ENCODE measurements at places on chromosomes 5 and 9.

- DNase-seq, result no peak
Measured at GRCh38 chr9:34568133-34568532, 21.4 kb downstream of the CNTFR start.

GRCh38 chr5:161790926-161791325 lies 57.0 kb upstream of the GABRA1 start:
- no peak for DNase-seq

DNA sequence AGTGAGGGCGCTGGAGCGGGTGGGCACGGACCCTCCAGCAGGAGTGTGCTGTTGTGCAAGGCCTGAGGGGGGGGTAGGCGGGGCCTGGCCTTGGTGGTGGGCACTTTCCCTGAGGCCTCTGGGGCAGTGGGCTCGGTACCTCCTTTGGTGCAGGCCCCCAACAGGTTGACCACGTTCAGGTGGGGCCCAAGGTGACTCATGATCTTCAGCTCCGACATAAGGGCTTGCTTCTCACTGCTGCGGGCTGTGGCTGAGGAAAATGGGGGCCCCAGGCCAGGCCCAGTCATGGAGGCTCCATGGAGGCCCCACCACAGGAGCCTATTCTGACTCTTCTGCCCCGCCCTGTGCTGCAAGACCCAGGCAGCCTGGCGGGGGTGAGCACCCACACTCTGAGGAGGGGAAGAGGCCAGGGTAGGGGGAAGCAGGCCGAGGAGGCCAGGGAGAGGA lies 31.5 kb downstream of the PDGFRB start:
- no peak for DNase-seq

DNA sequence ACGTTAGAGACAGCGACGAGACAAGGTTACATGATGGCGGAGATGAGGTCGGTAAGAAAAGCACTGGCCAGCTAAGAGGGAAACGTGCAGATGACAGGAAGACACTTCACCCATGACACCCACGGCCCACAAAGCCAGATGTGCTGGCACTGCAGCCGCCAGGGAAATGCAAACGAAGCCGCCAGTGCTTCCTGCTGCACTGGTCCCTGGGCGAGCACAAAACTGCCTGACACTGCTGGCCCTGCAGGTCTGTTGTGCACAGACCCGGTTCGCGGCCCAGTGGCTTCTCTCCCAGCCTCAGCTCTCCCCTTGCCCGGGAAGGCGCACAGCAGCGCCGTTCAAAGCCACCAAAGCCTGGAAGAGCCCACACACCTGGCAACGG lies 20.3 kb downstream of the QSOX2 start:
- peak; percentile 72 for DNase-seq

DNA sequence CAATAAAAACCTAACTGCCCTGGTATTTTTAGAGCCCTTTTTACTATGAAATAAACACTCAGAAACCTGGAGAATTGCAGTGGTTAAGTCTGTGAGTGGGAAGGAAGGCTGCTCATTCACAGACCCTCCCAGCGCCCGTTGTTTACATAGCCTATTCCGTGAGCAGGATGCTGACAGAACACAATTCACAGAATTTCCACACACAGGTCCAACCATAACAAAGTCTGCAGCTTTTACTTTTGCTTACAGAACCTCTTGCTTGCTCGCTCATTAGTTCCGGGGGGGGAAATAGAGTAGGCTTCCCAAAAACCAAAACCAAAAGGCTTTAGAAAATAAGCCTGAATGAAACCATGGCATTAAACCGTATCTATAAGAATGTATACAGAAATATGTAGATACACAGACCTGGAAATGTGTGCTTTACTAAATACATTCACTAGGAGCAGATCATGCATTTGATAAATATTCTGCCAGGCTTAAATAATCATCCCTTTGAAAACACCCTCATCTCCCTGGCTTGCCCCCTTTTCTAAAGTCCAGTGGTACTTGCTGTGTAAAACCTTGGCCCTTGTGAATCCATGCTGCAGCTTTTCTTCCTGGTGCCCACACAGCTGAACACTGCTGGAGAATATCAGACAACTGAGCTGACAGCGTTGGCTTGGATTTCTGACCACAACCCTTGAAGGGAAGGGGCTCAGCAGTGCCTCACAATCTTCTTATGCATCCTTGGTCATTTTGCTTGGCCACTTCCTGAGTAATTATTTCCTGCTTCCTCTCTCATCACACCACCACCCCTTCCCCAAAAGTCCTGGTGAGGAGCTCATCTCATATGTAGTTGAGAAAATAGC lies 128.0 kb downstream of the FANCC start:
- DNase-seq, result peak; percentile 42

GRCh38 chr5:147893820-147894219 lies 12.5 kb downstream of the C5orf46 start:
- DNase-seq, result no peak

DNA sequence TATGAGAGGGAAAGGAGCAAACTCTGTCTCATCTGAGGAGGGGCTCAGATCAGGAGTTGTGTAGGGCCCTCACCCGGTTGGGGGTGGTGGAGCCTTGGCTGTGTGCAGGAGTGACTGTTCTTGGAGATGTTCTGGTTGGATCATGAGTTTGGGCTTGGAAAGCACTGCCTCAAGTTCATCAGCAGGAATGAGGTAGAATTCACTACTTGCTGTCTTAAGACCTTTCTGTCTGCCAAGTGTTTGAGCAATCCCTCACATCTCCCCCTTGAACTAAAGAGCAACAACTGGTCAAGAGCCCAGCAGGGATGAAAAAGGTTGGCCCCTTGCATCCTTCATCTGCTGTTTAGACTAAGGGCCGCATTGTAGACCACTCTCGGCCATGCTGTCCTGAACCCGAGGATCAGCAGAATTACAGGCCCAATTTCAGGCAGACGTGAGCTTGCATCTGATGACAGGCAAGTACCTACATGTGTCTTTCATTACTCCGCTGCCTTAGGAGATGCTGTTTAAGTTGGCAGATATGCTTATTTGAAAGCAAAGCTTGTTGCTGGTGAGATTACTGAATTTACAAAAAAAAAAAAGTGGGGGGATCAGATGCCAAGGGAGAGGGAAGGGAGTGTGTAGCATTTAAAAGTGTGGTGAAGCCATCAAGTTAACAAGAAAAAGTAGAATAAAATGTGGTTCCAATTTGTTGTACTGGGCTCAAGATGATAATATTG lies 36.4 kb downstream of the PIK3R1 start:
- DNase-seq, result no peak

- no peak for DNase-seq
Measured at GRCh38 chr9:71761938-71762353, 6.4 kb downstream of the CEMIP2 start.

DNA sequence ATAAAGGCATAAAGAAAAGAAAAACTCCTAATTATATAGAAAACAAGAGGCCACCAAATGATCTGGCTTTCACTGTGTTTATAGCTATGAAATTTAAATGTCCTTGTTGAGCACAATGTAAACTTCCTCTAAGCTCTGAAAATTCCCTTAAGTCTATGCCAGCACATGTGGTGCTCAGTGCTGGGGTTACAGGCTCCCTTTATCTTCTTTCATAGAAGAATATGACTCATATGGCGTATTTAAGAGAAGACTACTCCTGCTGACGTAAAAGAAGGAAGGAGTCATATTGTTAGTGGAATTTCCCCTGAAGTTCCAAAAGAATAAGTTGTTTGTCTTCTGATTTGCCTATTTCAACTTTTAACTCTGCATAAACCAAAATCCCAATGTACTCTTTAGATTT lies 30.4 kb downstream of the RNF145 start:
- no peak for DNase-seq

DNA sequence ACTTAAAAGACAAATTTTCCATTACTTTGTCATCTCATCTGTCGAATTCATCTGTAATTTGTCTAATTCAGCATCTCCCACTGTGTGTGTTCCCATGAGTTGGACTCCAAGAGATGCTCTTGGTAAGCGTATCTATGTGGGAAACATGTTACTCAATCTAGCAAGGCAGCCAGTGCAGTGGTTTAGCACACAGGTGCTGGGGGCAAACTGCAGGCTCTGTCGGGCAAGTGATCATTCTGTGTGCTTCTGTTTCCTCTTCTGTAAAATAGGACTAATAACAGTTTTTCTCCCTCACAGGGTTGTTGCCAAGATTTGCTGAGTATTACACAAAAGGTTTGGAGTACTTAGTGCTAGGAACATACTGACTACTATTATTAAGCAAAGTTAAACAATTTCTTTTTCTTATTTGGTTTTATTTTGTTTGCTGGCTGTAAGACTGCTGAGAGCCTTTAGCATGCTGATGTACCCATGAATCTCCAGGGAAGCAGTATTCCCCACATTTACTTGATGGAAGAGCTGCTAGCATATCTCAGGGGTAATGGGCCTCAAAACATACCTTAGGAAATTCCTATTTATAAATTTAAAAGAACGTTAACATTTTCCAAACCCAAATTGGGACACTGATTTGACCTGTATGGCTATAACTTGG lies 709 bp upstream of the GAPT start:
- no peak for DNase-seq

- DNase-seq, result no peak
Measured at GRCh38 chr9:89786655-89787054, 181.8 kb downstream of the GADD45G start.

GRCh38 chr5:125050926-125051325 lies 304.5 kb upstream of the ZNF608 start:
- no peak for DNase-seq

DNA sequence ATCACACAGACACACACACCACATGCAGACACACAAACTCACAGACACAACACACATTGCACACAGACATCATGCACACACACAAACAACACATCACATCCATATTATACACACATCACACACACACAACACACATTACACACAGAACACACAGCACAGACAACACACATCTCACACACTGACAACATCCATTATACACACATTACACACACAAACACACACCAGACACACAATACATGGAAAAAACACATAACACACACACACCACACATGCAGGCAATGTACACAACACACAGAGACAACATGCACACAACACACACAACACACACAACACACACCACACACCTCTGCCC lies 4.8 kb upstream of the CCDC187 start:
- DNase-seq, result no peak

DNA sequence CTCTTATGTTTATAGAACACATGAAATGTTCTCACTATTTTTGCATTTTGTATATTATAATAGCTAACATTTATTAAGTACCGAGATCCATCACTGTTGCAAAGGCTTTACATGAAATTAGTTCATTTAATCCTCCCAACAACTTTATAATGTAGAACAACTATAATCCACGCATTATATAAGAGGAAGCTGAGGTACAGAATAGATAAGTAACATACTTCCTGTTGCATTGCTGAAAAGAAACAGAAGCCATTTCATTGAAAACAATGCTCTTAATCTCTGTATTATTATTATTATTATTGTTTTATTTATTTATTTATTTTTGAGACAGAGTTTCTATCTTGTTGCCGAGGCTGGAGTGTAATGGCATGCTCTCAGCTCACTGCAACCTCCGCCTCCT lies 7.9 kb upstream of the INSYN2B start:
- no peak for DNase-seq

- no peak for DNase-seq
Measured at GRCh38 chr9:100577776-100578448, at the start of gene CAVIN4. CAVIN4 (plus strand) TSS chr9:100578079; CDS start chr9:100578144, 65 bp downstream.

DNA sequence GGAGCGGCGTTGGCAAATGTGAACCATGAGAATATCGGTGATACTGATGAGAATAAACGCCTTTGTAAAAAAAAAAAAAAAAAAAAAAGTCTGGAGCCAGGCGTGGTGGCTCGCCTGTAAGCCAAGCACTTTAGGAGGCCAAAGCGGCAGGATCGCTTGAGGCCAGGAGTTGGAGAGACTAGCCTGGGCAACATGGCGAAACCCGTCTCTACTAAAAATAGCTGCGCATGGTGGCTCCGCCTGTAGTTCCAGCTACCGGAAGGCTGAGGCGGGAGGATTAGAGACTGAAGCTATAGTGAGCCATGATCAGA lies 425 bp upstream of the NFX1 start:
- no peak for DNase-seq

DNA sequence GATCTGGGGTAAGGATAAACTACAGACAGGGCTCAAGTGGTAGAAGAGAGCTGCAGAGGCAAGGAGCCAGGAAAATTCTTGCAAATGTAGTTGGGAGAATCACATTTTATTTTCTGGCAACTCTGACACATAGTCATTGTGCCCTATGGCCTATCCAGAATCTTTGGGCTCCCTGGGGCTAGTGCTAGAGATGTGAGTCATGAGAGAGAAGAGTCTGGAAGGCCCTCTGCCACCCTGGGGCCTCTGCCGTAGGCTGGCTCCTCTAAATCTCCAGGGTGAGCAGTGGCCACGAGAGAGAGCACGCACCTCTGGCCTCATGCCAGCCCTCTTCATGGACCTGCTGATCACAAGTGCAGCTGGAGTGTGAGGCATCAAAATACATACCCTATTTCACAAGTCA lies 74.3 kb upstream of the SSBP2 start:
- peak; percentile 54 for DNase-seq

GRCh38 chr9:84759804-84760203 lies 90.3 kb downstream of the NTRK2 start:
- DNase-seq, result no peak

GRCh38 chr5:1933364-1934055 lies 50.8 kb upstream of the IRX4 start:
- DNase-seq, result no peak

GRCh38 chr9:107929443-107929842 lies 439.9 kb upstream of the KLF4 start:
- peak; percentile 75 for DNase-seq

Measured in mucosa of descending colon (tissue), 3 donors.